ENCODE measurements at places on chromosomes 7 and 10.

DNA sequence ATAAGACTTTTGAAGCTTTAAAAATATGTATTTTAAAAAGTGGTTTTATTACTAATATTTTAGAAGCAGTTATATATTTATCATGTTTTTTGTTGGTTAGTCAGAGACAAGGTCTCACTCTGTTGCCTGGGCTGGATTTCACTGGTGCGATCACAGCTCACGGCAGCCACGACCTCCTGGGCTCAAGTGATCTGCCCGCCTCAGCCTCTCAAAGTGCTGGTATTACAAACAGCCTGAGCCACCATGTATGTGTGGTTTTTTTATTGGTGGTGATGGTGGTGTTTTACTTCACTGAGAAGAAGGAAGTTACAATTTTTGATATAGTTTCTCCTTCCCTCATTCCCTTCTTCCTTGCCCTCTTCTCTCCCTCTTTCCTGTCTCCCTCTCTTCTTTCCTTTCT is 13.4 kb downstream of the NHLRC2 start:
- DNase-seq: no peak

DNA sequence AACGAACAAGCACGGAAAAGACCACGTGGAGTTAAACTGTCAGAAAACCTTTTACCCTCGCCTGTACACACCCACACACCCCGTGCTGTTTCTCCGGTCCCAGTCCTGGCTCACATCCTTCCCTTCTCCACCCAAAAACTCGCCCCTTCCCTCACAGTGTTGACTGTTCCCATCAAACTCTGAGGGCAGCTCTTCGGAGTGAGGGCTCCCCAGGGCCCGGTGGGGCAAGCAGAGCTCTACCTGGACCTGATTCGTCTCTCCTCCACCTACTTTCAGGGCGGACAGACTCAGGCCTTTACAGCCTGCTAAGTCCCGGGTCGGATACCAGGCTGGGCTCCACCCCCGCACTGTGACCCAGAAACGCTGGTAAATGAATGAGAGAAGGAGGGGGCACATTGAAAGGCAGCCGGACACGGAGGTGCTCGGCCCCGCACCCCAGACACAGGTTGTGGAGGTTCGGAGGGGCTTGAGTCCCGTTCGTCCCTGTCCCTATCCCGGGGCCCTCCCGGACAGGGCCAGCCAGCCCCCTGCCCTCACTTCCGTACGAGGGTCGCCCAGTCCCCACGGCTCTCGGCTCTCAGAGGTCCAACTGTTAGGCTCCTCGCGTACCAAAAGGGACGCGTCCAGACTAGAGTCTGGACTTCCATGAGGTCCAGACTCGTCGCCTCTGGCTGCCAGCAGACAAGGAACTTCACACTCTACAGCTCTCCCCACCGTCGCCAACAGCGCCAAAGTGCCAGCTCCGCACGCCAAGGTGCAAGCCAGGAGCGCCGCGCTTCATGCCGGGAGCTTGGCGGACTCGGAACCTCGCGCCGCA is 31.7 kb upstream of the ASL start:
- peak; percentile 25 for DNase-seq

GRCh38 chr10:93091960-93092359 is 18.3 kb downstream of the CYP26A1 start:
- DNase-seq: no peak

GRCh38 chr7:158782761-158783401 is 46.4 kb downstream of the ESYT2 start:
- peak; percentile 50 for DNase-seq

- no peak for DNase-seq
Observed at GRCh38 chr10:21417172-21417712, 108.2 kb downstream of the SKIDA1 start.

DNA sequence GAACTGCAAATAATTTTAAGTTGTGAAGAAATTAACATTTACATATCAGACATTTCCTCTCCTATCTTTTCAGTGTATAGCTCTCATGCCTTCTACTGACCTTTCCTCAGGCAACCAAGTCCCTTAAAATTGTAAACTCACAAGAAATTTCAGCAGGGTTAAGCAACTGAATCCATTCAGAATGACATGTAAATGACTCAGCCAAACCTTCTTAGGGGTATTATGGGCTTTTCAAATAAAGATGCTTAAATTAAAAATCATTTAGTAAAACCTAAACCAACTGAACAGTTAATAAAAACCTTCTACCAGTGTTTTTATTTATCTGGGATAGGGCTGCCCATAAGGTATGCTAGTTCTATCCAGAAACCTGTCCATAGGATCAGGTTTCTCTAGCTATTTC is 20.7 kb downstream of the WAPL start:
- DNase-seq: peak; percentile 35

- DNase-seq: no peak
Observed at GRCh38 chr10:86699991-86700840, 31.9 kb downstream of the LDB3 start.

GRCh38 chr7:135517060-135517459 is 7.2 kb upstream of the CNOT4 start:
- DNase-seq: no peak

DNA sequence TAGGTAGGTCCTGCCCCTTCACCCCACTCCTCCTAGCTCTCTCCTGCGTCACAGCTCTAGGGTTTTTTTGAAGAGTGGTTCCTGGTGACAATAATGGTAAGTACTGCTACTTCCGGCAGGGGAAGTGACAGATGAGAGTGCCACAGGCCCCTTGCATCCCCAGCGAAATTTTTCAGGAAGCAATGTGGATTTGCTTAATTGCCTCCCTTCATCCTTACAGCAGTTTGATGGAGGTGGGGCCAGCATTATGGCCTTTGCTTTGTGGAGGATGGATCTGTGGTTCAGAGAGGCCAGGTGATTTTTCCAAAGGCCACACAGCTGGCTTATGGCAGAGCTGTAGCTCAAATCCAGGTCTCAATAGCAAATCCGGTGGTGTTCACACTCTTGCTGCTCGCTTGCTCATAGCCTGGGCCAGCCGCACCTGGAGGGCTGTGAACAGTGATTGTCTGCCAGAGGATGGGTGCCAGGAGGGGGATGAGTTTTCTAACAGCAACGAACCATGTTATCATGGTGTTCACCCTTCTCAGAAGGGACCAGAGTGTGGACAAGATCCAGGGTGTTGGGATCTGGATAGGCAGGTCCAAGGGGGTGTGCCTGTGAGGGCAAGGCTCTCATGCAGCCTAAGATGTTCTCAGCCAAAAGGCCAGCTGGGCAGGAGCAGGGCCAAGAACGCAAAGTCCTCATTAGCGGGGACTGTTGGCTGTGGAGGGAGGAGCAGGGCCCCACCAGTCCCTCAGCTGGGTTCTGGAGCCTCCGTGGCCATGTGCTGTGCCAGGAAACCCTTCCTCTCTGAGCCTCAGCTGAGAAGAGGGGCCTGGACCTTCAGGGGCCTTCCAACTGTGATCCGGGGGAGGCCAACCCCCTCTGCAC is 89.0 kb downstream of the EMX2 start:
- no peak for DNase-seq

- no peak for DNase-seq
Observed at GRCh38 chr7:152544971-152545619, 109.3 kb upstream of the KMT2C start.

DNA sequence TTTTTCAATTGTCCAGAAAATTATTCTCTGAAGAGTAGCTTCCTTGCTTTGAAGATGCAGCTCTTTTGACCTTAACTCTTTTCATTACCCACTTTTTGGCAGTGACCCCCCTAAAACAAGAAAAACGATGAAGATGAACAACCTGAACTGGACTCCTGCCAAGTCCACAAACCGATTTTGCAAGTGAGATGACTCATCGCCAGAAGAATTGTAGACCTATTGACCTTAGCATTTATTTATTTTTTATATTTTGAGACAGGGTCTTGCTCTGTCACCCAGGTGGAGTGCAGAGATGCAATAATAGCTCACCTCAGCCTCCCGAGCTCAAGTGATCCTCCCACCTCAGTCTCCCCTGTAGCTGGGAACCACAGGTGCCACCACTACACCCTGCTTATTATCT is 859.2 kb downstream of the GATA3 start:
- no peak for DNase-seq

- peak; percentile 61 for DNase-seq
Observed at GRCh38 chr7:20172736-20173334, 44.3 kb downstream of the MACC1 start.

GRCh38 chr7:18806177-18806576 is 310.6 kb downstream of the HDAC9 start:
- DNase-seq: no peak

DNA sequence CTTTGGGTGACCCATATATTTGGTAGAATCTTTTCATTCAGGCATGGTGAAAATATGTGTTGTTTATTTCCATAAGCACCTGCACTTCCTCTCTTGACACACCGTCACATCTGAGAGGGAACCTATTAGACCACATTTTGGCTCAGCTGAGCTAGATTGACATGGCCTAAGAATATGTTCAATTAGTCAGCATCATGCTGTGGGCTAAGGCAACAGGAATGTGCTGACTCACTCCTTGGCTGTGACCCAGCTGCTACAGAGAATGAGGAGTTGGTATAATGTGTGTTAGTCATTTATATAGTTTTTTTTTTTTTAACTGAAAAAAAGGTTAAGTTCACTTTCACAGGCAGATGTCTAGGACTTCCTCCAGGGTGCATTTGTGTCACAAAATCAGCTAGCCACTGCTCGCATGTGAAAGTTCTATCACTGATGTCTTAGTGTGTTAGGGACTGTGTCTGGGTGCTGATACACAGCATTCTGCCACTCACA is 180.6 kb downstream of the SEMA3E start:
- peak; percentile 94 for DNase-seq

DNA sequence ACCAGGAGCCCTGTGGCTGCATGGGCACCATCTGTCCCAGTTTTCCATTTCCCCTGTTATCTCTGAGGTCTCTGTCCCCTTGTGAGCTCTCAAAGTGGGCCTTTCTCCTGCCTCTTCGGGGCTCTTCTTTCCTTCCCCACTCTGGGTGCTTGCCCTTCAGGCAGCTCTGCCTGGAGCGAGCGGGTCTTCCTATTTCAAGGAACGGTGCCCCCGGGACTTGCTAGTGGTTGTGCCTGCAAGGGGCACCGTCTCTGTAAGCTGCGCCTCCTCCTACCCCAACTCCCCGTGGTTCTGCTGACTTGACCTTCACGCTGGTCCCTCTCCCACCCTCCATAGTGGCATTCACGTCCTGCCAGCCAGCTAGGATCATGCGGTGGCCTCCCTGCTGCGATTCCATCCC is 110.1 kb downstream of the DOCK1 start:
- DNase-seq: no peak

GRCh38 chr10:58384544-58384998 is 639 bp upstream of the TFAM start:
- peak; percentile 6 for DNase-seq

- no peak for DNase-seq
Observed at GRCh38 chr7:120806669-120807068, 51.3 kb downstream of the TSPAN12 start.

- DNase-seq: no peak
Observed at GRCh38 chr7:143238289-143238980, 16.6 kb downstream of the TAS2R40 start.

DNA sequence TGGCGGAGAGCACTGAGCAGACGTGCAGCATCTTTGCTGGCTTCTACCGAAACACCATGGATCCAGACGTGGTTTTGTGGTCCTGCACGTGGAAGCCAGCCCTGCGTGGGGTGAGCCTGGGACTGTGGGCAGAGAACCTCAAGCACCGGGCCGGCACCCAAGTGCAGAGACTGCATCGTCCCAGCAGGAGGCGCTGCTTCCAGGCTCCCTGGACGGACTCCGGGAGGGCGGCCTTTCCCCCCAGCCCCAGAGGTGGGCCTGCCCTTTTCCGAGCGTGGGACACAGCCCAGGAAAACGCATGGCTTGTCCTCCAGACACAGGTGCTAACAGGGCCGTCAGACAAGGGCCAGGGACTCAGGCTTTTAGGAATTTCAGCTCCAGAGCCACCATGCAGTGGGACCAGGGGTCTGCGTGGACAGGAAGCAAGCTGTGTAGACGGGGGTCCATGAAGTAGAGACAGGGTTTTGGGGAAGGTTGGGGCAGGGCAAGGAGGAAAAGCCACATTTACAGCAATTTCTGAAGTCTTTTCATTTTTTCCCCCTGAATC is 303.9 kb downstream of the WDR37 start:
- no peak for DNase-seq

GRCh38 chr7:95669513-95669912 is 73.2 kb upstream of the PDK4 start:
- no peak for DNase-seq

DNA sequence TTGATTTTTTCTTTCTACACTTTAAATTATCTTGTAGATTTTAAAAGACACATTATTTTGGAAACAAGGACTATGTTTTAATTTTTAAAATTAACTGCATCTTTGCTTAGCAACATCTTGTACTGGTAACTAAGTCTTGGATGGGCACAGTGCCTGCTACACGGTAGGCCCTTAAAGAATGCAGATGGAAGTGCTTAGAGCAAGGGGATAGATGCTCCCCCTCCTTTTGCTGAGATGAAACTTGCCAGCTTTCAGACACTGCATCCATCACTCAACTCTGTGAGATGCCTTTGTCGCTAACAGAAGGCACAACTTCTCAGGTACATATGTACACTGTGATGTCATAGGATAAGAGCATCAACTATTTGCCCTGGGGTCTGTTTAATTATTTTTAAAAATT is 103.9 kb downstream of the LRRC18 start:
- DNase-seq: no peak

DNA sequence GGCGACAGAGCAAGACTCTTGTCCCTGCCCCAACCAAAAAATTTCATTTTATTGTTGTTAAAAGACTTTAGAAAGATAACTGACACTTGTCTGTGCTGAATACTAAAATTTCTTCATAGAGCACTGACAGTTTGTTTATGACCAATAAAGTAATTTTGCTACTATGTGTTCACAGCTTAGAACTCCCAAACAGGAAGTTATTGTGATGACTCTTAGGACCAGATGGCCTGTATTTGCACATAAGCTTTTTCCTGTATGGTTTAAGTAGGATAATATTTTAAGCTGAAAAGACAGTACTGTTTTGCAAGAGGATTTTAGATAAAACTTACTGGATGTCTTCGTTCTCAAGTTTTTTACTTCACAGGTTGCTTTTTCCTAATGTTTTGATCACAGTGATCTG is 80.7 kb downstream of the MMRN2 start:
- peak; percentile 45 for DNase-seq

GRCh38 chr10:88592906-88593305 is 6.3 kb downstream of the LIPJ start:
- no peak for DNase-seq

Measured in AG08395 (cell line).